ENCODE measurements at places on chromosomes 16 and 17. TPM values are rescaled to one million over a fixed set of nuclear protein-coding genes. Genes with fewer than 3 reads are reported as not detected.

- DNase-seq, result no peak
Observed at GRCh38 chr17:83053021-83053681, 26.3 kb upstream of the METRNL start.

PYY gene
- not detected for polyA plus RNA-seq

GRCh38 chr17:72307836-72308235 is 187.0 kb downstream of the SOX9 start:
- no peak for DNase-seq

KRTAP29-1 gene
- polyA plus RNA-seq, result not detected

TSNAXIP1 gene
- polyA plus RNA-seq, result 9.8 TPM

Measured in left renal pelvis (tissue), 4 donors.